Epithelial cell of proximal tubule (primary cell): ENCODE measurements at places on chromosomes 3 and 15.

DNA sequence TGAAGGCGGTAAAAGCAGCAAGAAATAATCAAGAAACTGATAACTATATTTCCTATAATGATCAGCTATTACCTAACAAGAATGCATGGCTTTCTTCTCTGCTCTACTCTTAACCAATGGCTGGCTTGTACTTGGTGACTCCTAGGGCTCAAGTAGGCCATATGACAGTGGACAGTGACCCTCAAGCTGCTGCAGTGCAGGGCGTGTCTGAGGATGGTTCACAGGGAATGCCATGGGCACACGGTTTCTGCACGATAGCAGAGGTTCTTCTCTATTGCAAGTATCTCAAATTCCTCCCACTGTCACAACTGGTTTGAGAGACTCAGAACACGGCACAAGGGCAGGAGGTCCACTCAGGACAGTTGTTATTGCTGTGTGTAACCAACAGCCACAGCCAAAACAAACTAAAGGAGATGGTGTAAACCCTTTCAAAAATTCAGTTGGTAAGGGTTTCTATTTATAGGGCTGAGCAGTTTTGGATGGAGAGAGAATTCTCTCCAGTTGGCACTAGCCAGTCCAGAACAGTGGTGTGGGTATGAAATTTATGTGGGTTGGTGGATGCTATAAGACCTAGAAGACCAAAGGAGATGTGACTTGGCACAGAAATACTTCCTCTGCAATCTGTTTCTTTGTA, 103.2 kb upstream of the ST8SIA2 start:
- DNase-seq: no peak

DNA sequence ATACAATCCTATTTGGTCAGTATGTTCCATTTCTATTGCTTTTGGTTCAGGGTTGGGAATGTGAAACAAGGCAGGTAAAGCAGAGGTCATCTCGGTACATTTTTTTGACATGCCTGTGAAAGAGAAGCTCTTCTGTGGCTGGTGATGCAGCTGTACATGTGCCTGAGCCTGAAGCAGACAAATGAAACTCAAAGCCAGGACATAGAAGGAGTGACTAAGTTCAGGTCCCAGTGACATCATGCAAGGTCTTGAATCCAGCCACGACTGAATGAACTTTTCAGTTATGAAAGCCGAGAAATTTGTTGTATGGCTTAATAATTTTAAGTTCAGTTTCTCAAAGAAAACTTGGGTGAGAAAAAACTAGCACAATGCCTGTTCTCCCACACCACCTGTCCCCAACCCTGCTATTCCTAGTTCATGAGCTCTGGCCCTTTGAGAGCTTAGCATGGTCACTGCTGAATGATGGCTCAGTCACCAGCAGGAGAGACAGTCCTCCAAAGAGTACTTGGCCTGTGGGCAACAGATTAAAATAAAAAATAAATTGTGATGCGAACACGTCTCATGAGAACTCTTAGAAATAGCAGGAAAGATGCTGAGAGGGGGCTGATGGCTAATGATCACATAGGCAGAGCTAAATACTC, 600.2 kb upstream of the GRM7 start:
- no peak for DNase-seq

DNA sequence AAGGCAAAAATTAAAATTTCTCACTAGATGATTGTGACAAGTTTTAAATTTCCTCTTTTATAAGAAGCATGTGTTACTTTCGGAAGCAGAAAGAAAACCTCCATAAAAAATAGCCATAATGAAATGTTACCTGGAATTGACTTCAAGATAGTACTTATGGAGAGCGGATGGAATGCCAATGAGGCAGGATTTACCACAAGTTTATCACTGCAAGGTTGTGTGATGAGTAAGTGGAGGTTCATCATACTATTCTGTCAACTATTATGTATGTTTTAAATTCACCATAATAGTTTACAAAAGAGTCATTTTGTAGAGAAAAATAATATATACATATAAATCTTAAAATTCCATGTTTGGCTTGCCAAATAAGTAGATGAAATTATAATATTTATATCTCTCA, 230.3 kb downstream of the SCAPER start:
- no peak for DNase-seq

DNA sequence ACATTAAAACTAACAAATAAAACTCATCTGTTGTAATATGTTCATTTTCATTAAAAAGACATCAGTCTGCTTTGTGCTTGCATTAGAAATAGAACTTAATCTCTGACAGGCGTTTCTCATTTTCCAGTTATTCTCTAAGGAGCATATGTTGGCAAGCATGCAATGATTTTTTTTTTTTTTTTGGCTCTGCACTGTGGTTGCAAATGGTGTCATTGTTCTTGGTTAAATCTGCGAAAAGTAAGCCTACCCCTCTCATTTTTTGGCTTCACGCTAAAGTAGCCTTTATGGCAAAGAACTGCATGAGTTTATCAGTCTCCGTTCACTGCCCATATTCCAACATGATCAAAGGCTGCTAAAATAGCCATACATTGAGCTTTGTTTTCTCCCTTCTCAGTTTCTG, 403.2 kb downstream of the MECOM start:
- DNase-seq: no peak

- no peak for DNase-seq
Measured at GRCh38 chr3:33355611-33356010, 78.4 kb downstream of the FBXL2 start.

GRCh38 chr3:98262046-98262445, 2.0 kb upstream of the OR5H6 start:
- no peak for DNase-seq

- DNase-seq: no peak
Measured at GRCh38 chr3:164390046-164390445, 688.2 kb downstream of the SI start.

- no peak for DNase-seq
Measured at GRCh38 chr3:72487946-72488737, 360.1 kb downstream of the SHQ1 start.

DNA sequence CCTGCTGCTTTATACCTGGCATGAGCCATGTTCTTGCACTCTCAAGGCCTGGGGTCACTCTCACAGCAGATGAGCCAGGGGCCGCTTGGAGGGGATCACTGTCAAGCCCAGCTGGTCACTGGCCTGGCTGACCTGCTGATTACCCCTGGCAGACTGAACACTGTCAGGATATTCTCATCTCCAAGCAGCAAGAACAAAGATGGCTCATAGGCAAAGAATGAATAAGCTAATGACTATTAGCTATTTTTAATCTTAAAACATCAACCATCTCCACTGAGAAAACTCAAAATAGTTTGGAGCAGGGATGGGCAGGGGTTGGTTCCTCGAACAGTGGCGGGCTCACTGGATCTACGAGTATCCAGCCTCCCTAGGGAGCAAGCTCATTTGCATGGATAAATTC, 64.4 kb upstream of the ACAN start:
- no peak for DNase-seq

- no peak for DNase-seq
Measured at GRCh38 chr3:195800240-195800639, 11.5 kb downstream of the MUC4 start.

DNA sequence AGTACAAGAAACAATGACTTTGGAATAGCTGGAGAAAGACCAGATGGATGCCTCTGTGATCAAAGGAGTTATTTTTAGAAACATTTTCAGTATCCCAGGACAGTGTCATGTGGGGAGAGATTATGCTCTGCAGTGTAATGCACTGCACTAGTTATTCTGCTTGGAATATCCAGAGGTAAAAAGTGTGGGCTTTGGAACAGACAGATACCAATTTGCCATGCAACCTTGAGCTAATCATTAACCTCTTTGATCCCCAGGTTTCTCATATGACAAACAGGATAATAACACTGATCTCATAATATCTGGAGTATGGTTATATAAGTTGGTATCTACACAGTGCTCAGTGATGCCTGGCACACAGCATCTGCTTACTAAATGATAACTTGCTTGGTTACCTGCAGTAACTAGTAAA, 12.2 kb upstream of the SLC7A14 start:
- DNase-seq: no peak

DNA sequence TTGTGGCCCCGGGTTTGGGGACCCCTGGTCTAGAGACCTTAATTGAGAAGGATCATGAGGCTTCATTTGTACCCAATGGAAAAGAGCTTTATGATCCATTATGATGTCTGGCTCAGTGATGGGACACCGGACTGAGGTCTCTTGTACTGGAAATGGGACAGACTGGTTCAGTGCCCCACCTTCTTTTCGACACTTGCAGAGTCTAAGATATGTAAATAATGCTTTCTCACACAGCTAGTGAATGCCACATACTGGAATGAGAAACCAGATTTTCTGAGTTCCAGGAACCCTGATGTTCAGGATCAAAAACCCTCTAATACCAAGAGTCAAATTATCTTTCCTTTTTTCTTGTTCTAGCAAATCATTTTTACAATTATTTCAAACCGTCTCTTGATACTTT, 116.3 kb upstream of the ARPP21 start:
- DNase-seq: no peak

GRCh38 chr15:33045066-33045810, 149.3 kb downstream of the FMN1 start:
- no peak for DNase-seq

- no peak for DNase-seq
Measured at GRCh38 chr15:53295574-53295973, 463.9 kb downstream of the WDR72 start.

- DNase-seq: no peak
Measured at GRCh38 chr3:39419742-39420315, 13.3 kb downstream of the RPSA start.

GRCh38 chr3:116263842-116264545, 181.3 kb downstream of the LSAMP start:
- no peak for DNase-seq

- no peak for DNase-seq
Measured at GRCh38 chr3:194876403-194877095, 190.9 kb downstream of the FAM43A start.

DNA sequence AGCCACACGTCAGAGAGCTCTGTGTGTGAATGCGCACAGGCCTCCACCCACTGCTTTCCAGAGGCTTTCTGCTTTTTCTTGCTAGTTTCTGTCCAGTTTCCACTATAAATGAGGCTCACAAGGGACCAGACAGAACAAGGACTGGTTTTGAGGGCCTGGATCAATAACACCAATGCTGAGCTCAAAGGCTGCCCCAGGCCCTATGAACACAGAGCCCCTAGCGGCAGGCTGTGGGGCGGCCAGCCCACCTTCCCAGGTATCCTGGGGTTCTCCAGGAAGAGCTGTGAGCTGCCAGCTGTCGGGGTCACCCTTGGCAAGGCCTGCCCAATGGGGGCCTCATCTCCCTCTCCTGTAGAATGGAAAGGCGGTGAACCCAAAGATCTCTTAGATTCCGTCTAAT, 2.2 kb upstream of the ITIH3 start:
- DNase-seq: no peak

DNA sequence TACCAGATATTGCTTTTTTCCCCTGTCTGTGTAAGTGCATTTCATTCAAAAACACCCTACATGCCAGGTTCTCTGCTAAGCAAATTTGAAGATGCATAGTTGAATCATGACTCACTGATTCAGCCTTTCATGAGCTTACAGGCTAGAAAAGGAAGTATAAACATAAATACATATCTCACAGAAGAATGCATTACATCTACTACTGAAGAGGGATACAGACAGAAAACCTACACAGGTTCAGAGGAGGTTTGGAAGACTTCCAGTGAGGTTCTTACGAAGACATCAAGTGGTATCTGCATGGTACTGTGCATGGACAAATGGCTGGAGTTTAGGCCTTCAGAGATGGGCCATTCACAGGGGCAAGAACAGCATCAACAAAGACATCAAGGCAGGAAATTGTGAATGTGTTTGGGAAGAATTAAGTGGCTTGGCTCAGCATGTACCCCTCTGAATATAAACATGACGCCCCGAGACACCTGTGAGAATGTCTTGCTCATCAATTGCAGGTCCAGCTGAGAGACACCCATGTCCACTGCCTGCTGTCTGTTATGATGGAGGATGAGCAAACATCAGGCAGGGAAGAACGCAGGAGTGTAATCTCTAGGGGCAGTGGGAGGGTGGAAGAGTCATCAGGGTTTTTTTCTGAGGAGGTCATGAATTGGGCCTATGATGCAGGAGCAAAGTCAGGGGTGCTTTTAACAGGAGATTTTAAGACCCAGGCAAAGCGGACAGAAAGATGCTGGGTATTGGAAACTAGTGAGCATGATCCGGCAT, 105.1 kb upstream of the GALNT15 start:
- peak; percentile 56 for DNase-seq
